ENCODE measurements at places on chromosomes 13 and 19. TPM values are rescaled to one million over a fixed set of nuclear protein-coding genes. Genes with fewer than 3 reads are reported as not detected.

Gene PRX
- total RNA-seq = 3.3 TPM

Gene PLA2G4C
- total RNA-seq = 35.3 TPM

DNA sequence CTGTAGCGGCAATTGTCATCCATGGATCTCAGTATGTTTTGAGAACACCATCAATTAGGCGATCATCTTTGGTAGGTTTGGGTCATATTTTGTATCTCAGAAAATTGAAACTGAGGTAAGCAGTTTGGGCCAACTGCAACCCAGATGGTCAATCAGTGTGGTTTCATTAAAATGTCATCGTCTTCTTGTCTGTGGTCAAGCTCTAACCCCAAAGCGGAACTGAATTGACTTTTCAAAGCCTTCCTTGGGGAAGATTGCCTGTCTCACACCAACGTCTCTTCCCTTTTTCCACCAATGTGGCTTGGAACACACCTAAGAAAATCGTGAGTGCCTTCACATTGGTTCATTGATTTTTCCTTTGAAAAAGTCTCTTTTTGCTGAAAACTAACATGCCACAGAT is 56.3 kb upstream of the UBAC2 start:
- DNase-seq = no peak

DNA sequence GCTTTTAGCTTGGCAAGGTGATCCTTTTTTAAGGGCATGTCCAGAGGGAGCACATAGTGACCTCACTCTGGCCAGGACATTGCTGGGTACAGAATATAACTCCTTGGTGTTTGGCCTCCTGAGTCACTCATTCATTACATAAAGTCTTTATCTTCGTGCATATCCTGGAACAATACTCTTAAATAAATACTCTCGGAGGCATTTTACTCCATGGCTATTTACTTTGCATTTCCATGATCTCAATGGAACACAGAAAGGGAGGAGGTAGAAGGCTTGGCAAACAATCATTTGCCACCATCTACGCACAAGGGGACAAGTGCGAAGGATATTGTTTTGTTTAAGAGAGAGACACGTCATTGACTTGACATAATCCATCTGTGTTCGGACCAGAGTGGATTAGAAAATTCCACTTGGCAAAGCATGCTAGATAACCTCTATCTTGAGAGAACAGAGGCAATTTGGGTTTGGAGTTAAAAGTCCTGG is 210.0 kb downstream of the IRS2 start:
- DNase-seq = no peak

GRCh38 chr13:24505756-24506155 is 6.8 kb downstream of the PARP4 start:
- no peak for DNase-seq

DNA sequence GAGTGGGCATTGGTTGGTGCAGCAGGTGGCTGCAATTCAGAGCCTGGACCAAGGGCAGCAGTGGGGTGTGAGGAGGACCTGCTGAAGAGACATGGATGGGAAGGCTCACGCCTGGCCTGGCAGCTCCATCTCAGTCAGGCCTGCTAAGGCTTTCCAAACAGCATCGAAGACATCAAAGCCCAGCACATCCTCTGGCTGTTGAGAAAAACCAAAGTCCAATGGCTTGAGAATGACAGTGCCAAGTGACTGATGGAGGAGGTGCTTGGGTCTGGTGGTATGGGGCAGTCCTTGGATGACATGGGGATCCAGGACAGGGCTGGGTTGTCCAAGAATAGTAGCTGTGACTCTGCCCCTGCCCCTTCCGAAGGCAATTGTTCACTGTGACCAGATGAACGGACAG is 19.0 kb upstream of the XPO4 start:
- no peak for DNase-seq

Gene PGLYRP1
- total RNA-seq = not detected

DNA sequence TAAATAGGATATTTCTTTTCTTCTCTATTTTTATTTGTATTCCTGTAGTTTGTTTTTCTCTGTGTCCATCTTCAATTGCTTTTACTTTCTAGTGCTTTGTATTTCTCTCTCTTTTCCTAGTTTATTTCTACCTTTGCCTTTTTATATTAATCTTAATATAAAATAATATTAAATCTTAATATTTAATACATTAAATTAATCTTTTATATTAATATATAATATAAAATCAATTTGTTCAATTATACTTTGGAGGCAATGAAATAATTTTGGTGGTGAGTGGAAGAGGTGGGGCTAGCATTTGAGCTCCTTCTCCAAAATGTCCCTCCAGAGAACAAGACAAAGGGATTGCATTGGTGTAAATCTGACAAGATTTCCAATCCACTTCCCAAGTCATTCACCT is 6.3 kb upstream of the CPB2 start:
- DNase-seq = no peak
